ENCODE measurements at places on chromosomes 2 and 18.

DNA sequence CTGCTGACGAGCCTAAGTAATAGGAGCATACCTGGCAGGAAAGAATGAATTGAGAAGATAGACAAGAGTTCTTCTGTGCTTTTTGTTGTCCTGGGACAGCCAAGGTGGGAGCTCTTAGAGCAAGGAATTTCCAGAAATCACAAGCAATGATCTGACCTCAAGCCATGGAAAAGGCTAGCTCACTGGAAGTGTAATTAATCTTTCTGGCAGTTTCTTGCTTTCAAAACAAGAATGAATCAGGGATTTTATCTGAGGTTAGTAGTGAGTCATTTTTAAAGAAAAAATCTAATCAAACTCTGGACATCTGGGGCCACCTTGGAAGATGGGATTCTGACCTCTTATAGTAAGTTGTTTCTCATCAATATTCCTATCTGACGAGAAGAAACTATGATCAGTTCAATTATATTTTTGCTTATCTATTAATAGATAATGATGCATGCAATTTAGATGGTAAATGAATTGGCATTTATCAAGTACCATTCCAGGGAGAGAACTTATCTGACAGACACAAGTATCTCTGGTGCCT, 98.0 kb downstream of the ADCYAP1 start:
- peak; percentile 92 for DNase-seq

DNA sequence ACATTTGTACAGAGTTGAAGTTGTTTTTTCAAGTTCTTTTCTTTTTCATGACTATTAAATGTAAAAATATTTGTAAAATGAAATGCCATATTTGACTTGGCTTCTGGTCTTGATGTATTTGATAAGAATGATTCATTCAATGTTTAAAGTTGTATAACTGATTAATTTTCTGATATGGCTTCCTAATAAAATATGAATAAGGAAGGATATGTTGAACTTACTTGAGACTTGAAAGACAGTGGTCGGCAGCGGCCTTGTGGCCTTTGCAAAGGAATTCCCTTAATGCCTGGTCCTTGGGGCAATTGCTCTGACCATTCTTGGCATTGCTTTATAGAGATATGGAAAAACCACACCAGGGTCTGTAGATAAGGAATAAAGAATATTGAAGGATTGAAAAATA, 25.9 kb upstream of the TMEM87B start:
- DNase-seq = no peak

DNA sequence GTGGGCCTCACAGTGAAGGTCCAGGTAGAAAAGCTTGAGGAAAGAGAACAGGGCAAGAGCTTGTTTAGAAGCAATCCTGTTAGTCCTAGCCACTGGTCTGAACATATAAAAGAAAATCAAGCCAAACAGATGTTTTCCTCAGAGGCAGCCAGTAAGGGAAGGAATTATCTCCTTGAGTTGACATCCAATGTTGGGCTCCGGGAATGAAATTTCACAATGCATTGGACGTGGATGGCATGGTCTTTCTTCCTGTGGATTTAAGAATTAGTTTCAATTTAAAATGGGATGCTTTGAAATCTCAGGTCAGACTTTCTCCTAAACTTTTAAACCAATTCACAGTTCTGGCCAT, 92.1 kb downstream of the ACKR3 start:
- no peak for DNase-seq

DNA sequence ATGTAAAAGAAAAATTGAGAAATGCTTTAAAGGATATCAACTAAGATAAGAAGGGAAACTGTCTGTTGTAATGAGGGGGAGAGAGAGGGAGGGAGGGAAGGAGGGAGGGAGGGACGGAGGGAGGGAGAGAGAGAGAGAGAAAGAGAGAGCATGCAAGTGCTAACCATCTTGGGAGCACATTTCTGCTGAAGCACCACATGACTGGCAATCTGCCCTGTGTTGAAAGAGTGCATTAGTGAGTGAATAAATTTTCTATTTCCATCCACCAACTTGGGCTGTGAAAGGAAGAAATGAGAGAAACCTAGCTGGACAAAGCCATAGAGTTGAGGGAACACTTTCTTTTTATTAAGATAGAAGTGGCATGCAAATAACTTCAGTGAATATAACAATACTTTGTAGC, 110.7 kb downstream of the TMX3 start:
- DNase-seq = no peak

DNA sequence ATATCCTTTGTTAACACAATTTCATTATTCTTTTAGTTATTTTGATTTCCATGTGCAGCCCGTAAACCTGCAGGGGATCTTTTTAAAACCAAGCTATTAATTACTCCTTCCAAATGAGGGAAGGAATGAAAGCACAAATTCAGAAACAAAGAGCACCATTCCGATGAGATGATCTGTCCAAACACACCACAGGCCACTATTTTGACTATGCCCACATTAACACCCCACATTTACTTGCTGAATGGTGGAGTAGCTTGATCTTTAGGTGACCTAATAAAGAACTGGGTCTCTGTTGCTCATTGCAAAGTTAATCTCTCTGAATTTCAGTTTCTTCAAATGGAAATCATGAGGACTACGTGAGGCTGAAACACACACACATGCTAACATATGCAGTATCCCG, 218.0 kb downstream of the IRS1 start:
- DNase-seq = no peak

DNA sequence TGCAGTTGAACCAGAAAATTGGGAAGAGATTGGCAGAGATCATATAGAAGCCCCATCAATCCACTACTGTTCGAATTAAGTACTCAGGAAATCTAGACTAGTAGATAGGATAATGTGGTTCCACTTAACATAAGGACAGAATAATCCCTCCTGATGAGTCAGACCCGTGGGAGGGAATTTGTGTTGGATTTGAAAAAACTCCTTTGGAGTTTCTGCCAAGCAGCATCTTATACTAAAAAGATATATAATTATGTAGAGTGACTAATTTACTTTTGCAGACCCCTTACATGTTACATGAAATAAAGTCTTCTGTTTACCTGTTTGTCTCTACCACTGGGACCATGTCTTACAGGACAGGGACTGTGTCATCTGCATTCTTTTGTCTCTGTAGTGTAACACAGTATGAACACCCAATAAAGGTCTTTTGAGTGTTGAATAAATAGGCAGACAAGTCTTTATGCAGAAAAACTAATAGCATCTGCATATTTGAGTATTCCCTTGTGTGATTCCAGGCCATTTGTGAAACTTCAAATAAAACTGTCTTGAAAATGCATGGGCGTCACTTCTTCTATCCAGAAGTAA, 122.6 kb upstream of the DNAJC10 start:
- no peak for DNase-seq

DNA sequence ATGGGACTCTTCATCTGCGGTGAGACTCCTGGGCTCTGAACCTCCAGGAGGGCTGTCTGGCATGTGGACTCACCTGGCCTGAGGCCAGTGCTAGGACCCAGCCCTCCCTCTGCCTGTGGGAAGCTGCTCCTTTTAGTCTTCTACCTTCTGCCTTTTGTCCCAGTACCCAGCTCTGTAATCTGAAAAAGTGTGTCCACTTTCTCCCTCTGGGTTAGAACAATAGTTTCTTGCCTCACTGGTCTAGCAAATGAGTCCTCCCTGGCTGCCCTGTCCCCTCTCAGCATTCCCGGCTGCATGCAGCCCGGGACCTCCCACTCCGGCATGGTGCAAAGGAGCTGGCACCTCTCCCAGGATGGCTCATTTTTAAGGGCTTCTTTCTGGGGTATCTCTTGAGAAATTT, 25.9 kb downstream of the GKN2 start:
- no peak for DNase-seq

DNA sequence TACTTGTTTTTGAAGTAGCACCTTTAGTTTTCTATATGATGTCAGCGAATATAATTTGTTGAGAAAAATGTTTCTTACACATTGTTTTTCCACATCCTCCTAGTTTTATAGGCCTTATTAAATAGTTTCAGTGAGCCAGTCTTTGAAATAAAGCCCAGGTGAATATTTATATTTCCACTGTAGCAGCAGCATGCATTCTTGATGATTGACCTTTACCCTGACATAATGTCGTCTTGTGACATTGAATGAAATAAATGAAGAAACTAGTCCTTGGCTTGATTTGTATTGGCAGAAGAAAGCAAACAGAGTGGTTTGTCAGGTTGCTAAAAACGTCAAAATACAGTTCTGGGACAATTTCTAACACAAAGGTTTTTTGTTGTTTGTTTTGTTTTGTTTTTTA, 84.4 kb downstream of the EHBP1 start:
- DNase-seq = no peak

DNA sequence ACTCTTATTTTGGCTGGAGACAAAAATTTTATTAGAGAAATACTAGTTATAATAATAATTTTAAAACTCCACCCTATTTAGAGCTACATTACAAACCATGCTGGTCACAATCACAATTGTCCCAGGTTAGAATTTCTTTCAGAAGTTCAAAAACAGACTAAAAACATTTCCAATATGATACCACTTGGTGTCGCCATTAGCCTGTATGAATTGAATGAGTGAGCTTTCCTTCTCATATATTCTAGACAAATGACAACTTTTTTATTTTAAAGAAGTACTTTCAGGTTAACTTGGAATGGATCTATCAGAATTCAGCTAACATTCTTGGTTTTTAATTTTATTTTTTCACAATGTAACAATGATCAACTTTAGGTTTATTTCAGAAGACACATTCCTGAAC, 48.0 kb downstream of the SERPINB8 start:
- peak; percentile 30 for DNase-seq

DNA sequence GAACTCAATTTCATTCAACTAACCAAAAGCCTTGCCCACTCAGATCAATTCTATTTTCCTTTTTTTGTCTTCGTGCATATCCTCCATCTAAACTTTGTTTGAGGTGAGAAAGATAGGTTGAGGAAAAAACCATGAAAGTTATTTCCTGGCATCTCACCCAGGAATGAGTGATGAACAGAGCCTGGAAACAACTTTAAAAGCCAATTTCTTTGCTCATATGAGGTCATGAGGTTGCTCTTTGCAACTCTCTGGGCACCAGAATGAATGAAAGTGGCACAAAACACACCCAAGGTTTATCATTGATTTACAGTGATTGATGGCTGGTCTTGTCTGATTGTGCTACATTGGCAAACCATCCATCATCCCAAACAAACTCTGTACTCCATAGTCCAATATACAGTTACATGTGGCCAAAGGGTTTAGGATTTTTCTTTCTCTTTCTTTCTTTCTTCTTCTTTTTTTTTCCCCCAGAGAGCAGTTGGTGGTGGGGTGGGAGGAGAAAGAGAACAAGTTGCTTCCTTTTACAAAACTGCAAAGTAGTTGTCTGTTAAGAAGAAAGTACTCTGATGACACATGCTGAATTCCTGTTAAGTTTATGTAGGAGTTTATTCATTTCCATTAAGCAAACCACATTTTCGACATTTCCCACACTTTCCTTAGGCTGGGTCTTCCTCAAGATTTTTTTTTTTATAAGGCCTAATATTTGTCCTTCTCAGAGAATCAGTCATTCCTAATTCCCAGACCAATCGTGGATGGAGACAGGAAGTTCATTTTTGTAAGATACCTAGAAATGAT, 575.9 kb upstream of the ZEB2 start:
- DNase-seq = peak; percentile 62

- DNase-seq = no peak
These were observed 128.2 kb upstream of the DNAJC10 start for GRCh38 chr2:182587831-182588230.

DNA sequence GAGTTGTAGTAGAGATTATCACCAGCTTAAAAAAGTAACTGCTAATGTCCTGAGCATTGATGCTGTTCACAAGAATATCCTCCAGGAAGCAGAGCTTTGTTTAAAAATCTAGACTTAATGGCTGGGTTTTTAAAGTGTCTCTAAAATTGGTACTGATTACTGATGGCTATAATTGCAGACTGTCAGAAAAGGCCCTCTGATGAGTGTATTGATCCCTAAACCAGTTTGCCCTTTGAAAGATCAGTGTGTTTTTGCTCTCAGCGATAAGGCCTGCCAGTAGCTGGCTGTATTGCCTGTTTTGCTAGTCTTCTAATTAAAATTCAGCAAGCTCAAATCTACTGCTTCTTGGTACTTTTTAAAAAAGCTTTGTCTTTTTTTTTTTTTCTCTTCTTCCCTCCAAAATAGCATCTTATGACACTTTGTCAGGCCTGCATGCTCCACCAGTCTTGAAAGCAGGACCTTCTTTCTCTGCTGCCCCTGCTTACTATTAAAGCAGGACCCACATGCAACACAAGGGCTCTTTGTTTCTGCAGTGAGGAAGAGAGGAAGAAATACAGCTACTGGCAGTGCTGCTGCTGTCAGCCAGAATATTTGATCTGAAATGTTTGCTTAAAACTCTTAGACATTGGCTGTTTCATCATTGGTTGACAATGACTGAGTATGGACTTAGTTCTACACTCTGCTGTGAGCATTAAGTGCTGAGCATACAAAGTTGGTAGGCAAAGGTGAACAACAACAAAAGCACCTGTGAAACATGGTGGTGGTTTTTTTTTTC, 1.8 kb downstream of the SEC11C start:
- DNase-seq = no peak

DNA sequence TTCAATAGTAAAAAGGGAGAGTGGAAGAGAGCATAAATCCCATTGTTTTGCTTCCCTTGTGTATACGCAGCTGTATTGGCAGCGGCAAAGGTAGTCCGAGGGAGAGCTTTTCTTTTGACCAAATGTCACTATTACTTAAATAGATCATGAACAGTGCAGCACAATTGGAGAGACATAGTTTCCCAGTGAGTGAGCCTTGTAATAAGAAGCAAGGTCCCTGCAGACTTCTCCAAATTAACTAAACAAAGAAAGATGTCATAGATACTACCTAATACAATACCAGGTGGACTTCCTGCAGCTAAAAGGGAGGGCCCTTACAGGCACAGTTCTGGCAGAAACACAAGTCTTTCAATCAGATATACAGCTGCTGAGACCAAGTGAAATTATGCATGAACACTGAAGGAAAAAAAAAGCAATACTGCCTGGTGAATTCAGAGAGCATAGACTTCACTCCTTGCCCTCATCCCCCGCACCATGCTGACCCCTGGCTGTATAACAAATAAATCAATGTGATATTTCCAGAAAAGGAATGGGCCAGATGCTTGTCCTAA, 404.7 kb upstream of the CDH2 start:
- DNase-seq = no peak

DNA sequence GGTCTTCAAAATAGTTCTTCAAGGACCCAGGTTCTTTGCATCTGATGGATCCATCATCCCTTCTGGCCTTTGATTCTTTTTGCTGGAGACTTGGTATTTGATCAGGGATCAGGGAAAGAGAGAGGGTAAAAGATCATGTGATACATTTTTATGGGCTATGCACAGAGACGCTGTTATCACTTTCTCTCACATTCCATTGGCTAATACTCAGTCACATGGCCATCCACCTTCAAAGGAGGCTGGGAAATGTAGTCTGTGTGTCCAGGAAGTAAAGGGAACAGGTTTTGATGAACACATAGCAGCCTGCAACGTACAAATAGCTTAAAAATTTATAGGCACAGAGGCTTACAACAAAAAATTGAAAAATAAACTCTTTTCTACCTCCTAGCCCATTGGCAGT, 629.6 kb upstream of the FANCL start:
- DNase-seq = no peak

DNA sequence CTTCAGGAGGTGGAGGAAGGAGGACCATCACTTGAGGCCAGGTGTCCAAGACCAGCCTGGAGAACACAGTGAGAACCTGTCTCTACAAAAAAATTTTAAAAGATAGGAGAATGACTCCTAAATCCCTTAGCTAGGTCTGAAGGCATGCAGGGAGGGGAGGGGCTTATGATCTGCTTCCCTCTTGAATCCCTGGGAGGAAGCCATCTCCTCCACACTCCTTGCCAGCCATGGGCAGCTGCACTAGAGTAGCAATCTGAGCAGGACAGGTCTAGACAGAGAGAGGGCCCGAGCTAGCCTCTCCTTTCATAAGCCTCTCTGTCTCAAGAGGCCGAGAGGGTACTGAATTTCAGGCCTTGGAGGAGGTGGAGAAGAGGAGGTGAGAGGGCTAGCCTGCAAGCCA, 42.5 kb downstream of the DAPL1 start:
- DNase-seq = no peak

All from lung microvascular endothelial cell (primary cell).